Pulmonary artery endothelial cell (primary cell): ENCODE measurements at places on chromosomes 1 and 21. TPM values are rescaled to one million over a fixed set of nuclear protein-coding genes. Genes with fewer than 3 reads are reported as not detected.

Gene MRPS15
- total RNA-seq: 92.1 and 102 TPM in 2 replicates

Gene CSRP1
- 461 and 549 TPM in 2 replicates for total RNA-seq

- no peak for DNase-seq
Observed at GRCh38 chr1:91948501-91949355, 473 bp upstream of the BRDT start.

GRCh38 chr1:66852870-66853269 lies 51.8 kb upstream of the INSL5 start:
- DNase-seq: no peak
